AG09309 (cell line): ENCODE measurements at places on chromosomes 2 and 18.

- no peak for DNase-seq
These were observed 761 bp upstream of the IDH1 start for GRCh38 chr2:208255557-208256106.

- no peak for DNase-seq
These were observed 43.4 kb upstream of the KYNU start for GRCh38 chr2:142834021-142834420.

GRCh38 chr2:98759827-98760625 is 29.1 kb upstream of the MGAT4A start:
- DNase-seq, result no peak

DNA sequence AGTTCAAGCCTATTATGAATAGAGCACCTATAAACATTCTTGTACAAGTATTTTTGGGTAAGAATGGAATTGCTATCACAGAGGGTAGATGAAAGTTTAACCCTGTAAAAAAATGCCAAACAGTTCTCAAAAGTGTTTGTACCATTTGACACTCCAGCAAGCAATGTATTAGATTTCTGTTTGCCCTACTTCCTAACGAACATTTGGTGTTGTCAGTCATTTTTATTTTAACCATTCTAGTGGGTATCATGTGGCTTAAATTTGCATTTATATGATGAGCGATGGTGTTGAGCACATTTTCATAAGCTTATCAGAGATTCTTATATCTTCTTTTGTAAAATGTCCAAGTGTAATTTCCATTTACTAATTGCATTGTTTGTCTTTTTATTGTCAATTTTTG is 608.2 kb upstream of the ACVR2A start:
- no peak for DNase-seq

DNA sequence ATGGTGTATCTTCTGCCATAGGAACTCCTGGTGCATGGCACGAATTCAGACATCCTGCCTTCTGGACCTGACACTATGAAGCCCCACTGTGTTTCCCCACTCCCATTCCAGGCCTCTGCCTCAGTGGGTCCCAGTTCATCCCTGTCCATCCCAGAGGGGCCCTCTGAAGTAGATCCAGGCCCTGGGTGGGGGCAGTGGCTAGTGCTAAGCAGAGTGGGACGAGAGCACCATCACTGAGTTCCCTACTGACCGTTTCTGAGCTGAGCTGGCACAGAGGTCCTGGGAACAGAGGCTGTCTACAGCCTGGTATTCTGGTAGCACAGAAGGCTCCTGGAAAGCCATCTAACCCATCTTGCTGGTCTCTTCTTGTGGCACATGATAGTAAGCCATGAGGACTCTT is 54.0 kb downstream of the ATOH8 start:
- DNase-seq, result no peak

GRCh38 chr2:175168564-175168945 is 552 bp upstream of the ATF2 start:
- DNase-seq, result no peak

DNA sequence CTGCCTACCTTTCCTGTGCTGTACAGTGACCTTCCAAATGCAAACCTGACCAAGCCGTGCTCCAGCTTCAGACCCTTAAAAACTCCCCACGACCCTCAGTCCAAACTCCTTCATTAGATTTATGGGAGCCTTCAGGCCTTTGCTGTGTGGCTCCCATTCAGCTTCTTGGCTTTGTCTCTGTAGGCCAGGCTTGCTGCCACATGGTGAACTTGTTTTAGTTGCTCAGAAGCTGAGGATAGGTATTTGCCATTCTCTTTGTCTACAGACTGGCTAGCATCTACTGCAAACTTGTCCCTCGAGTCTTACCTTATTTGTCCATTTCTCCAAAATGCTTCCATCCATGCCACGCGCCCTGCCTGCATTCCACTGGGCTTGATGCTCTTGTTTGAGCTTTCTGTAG is 49.1 kb downstream of the SOX11 start:
- DNase-seq, result no peak

DNA sequence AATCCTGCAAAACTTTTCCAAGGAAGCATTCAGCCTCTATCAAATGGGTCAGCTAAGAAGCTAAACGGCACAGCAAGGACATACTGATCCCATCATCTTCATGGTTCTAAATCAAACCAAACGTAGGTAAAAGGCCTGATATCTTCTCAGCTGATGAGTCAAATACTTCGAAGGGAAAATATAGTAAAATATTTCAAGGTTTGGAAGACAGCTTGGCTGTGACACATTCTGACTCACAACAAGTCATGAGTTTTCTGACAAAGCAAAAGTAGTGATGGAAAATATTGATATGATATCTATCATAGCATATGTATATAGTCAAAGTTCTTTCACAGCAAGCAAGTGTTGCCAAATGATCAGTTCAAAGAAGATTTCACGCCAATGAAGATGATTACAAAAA is 31.5 kb downstream of the DOCK10 start:
- DNase-seq, result no peak

DNA sequence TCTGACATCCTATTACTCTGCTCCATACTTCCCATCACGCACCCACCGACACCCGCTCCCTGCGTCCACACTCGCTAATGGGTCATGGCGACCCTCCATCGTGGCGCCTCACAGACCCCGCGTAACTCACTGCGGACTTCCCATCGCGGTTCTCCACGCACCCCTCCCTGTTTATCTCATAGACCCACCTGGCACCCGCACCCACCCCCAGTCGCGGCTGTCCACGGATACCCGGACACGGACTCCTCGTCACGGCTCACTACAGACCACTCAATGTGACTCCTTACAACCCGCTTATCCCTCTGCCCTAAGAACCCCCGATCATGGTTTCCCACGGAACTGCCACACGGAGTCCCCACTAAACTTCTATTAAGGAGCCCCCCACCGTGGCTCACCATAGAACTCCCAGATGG is 458 bp downstream of the CXXC1 start:
- no peak for DNase-seq

DNA sequence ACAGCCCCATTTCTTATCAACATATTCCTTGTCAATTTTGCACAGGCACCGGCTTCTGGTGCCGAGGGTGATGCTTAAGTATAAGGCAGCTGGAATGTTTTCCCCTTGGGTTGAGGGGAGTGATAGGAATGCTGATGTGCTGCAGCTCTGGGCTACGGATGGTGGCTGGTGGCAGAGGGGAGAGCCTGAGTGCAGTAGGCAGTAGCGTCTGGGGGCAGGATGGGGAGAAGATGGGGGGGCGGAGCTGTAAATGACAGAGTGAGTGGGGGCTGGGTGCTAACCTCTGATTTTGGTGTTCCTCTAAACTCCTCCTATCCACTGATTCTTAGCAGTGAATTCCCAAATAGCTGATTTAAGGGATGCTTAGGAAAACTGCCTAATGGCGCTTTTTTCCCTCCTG is 20.7 kb downstream of the TMEM178A start:
- no peak for DNase-seq

GRCh38 chr2:54109848-54110247 is 5.6 kb upstream of the ACYP2 start:
- DNase-seq, result no peak

DNA sequence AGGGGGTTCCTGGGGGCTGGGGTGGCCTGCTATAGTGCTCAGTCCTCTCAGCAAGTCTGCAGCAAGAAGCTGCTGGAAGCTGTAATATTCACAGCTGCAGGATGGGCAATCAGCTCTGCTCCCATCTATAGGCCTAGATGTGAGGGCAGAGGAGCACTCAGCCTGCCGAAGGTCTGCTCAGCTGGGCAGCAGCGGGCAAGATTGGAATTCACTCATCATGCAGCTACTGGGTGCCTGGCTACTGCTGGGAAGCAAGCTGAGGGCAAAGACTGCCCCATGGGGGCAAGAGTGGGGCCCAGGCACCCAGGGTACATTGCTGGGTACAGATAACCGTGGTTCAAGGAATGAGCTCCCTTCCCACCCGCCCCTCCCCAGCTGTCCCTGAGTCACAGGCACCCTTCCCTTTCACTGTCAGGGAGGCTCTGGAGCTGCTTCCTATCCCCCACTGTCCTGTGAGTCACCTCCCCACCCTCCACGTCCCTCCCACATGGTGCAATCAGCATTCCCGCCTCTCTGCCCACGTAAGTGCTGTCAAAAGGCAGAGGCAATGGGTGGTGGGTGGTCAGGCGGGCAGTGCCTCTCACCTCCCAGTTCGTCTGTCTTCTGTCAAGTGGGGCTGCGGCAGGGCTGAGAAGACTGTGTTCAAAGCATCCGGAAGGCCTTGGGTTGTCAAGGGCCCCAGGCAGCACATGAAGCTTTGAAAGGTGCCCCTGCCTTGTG is 169.2 kb downstream of the TRIM43 start:
- peak; percentile 46 for DNase-seq

DNA sequence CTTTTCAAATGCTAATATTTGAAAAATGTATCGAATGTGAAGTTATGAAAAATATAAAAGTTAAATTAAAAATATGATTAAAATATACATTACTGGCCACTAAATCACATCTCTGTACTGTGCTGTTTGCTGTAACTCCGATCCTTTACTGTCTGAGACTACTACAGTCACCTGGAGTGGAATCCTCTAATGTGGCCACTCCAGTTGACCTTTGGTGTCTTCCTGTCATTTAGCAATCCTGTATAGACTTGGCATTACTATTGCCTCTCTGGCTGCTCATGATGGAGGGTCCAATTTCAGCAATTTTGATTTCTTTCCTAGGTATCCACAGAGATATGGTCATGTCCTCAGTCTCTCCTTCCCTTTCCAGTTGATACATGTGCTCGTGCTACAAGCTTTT is 560.0 kb downstream of the CCDC85A start:
- DNase-seq, result no peak

DNA sequence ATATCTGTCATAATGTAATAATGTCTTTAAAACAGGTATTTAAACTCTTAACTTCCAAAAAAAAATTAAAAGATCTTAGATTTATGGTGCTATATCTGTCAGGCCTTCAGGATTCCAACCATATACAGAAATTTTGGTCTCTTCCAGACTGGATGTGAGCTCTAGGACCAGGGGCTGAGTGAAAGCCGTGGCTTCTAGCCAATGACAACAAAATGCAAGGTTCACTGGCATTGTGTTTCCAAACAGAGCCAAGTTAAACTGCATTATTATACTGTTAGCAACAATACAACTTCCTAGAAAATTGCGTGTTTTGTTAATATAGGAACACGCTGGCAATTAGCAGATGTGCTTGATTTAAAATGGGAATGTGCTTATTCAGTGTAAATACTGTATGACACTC is 809.8 kb upstream of the SOX11 start:
- no peak for DNase-seq

- no peak for DNase-seq
These were observed 142.6 kb downstream of the DIS3L2 start for GRCh38 chr2:232104076-232104646.

DNA sequence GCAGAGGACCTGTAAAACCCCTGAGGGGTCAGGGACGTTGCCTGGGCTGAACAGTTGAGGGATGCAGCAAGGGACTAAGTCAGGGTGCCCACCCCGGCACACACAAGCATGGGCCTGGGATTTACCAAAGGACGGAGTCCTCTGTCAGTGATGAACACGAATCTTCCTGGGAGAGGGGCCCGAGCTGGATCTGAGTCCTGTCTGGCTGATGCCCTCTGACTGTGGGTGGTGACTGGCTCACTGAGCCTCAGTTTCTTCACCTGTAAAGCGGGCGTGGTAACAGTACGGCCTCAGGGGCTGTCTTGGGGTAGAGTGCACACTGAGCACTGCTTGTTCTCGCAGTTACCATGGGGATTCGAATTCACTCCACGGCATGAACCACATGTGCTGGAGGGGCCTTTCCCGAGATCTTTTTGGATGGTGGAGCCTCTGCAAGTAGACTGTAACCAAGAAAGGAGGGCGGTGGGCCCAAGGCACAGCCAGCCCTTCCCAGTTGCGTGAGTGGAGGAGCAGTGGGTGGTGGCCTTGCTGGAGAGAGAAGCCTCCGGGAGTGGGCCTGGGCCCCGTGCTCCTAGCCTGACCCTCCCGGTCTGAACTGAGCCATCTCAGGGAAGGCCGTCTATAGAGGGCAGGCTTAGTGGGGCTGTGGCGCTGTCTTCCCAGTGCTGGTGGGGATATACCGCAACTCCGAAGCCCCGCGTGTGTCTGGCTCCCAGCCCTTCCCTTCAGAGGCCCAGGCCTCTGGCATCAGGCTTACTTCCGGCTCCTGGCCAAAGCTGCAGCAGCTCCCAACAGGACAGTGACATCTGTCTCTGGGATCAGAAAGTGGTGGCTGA is 130.8 kb upstream of the HS6ST1 start:
- DNase-seq, result no peak

DNA sequence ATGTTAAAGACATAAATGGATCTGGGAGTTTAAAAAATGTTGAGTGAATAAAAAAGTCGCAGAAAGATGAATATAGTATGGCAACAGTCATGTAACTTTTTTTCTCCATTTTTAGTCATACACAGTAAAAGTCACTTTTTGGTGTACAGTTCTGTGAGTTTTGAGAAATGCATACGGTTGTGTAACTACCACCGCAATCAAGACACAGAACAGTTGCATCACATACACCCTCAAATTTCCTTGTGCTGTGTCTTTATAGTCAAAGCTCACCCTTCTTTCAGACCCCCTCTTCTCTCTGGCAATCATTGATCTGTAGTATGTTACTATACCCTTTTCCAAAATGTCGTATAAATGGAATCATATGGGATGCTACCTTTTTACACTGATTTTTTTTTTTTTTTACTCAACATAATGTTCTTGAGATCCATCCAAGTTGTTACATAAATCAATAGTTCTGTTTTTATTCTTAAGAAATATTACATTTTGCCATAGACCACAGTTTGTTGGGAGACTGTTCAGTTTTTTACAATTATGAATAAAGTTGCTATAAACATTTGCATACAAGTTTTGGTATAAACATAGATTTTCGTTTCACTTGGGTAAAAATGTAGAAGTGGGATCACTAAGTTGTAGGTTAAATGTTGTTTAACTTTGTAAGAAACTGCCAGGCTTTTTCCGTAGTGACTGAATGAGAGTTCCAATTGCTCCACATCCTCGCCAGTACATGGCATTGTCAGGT is 35.4 kb upstream of the AGFG1 start:
- no peak for DNase-seq

DNA sequence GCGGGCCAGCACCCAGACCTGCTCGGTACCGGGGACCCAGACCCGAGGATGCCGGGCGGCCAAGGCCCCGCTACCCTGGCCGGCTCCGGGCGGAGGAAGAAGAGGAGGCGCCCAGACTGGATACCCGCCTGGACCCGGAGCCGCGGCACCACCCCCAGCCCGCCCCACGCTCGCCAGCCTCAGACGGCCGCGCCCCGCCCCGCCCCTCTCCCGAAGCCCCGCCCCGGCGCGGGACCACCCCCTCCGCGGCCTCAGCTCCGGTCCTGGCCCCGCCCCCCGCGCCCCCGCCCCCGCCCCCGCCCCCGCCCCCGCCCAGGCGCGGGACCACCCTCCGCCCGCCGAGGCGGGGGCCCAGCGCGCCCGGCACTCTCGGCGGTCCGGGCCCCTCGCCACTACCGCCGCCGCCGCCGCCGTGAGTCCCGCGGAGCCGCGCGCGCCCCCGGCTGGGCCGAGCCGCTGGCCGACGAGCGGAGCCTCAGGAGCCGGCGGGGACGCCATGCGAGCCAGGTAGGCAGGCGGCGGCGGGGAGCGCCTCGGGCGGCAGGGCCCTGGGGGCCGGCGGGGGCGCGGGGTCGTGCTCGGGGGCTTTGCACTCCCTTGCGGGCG is at the start of gene SH3BP4:
Gene SH3BP4, plus strand, starts transcription at position 354 of the 606 bp plus-strand sequence. CDS start 82,986 bp downstream, outside the sequence.
- DNase-seq, result no peak
